BJ (cell line): ENCODE measurements at places on chromosomes 3 and 15.

GRCh38 chr3:169769287-169770181, at the start of gene ACTRT3:
Gene ACTRT3 (minus strand): TSS chr3:169769561. CDS start chr3:169769520, 41 bp downstream.
- DNase-seq = no peak

DNA sequence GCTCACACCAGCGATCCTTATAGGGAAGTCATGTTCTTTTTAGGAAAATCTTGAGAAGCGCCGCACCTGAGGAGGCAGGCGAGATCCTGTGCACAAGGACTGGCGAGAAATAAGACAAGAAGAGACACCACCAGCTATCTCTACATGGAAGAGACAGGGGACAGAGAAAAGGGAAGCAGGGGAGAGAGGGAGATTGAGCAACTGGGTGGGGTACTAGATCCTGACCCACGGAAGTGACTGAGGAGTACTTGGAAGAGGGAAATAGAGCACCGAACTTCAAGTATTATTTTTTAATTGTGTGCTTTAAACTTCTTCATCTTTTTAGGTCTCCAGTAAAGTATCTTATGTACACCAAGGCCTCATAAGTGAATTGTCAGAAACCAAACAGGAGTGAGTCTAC, 742.0 kb upstream of the LMCD1 start:
- DNase-seq = no peak

- no peak for DNase-seq
Observed at GRCh38 chr3:140334132-140334929, 343.5 kb upstream of the TRIM42 start.

- DNase-seq = no peak
Observed at GRCh38 chr3:56788521-56788920, 13.2 kb downstream of the ARHGEF3 start.

GRCh38 chr15:95880031-95880570, 450.4 kb upstream of the NR2F2 start:
- DNase-seq = no peak

DNA sequence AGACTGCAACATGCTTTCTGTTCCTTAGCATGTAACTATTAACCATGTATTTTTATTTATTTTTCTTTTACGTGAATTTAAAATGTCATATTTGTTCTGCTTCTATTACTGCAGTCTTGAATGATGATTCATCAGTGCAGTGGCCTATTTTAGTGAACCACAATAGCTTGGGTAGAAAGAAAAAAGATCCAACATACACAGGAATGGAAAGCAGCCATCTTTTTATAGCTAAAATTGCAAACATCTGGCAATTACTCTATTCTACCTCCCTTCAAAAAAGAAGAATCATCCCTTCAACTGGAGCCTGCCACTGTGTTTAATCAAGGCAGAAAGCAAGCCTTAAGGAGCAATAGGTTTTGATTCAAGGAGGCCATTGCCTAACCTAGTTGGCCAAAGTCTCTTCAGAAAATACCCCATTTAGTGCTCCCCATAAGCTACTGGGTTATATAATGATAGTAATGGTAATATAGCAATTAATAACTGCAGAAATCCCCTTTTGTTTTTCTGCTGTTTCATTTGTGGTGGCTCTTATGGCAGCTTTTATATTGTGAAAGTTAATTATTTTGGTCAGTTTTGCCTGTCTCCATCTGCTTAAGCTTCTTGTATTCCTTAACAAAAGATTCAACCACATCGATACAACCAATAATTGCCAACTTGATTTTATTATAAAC, 267.3 kb downstream of the LPP start:
- DNase-seq = peak; percentile 83

DNA sequence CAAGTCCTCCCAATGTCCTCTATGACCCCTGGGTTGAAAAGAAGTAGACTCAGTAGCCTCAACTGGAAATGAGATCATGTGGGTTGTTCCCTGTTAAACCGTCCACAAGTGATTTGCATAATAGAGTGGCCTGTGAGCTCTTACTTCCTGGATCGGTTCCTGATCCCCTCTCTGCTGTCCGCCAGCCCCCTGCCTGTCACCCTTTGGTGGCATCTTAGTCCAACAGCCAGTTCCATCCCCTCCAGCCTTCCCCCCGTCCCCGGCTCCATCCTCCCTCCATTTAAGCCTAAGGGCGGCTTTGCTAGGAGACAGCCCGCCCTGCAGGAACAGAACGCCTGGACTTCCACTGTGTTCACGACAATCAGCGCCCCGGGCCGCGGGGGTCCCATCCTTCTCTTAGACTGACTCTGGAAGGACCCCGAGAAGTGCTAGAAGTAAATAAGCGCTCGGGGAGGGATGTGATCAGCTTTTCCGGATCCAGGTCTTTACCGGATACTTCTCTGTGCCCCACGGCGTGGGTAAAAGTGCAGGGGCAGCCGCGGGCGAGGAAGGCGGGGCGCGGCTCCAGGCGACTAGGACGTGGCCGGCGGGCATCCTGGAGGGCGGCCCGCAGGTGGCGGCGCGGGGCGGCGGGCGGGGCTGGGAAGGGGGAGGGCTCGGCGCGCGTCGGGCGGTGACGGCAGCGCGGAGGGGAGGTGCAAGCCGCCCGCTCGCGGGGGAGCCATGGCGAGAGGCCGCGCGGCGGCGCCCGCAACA, 51.2 kb upstream of the ULK4 start:
- no peak for DNase-seq
